Putamen (tissue), 1 donor: ENCODE measurements at places on chromosomes 13 and 19.

DNA sequence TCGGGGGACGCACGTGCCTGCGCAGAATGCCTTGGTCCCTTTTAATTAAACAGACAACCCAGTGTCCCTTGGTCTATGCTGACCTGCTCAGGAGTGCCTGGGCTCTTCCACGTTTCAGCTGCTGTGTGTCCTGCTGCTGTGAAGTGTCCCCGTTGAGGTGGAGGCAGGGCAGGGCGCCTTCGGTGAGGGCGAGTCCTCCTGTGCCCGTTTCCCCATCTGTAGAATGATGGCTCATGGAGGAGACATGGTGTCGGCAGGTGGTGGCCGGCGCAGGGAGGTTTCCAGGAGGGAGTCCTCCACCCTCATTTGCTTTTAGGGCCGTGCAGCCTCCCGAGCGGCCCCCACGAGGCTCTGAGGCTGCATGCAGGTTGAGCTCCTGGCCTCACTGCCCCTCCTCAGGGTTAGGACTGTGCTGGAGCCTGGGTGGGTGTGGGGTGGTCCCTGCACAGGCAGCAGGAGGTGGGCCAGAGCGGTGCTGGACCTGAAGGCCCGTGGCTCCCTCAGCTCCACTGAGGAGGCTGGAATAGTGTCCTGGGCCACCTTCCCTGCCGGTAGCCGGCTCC lies 8.8 kb downstream of the STK11 start:
- no peak for DNase-seq

GRCh38 chr19:3509566-3509989 lies 3.5 kb downstream of the FZR1 start:
- DNase-seq, result no peak

GRCh38 chr19:6041991-6042481 lies 64.1 kb upstream of the RANBP3 start:
- peak; percentile 79 for DNase-seq

DNA sequence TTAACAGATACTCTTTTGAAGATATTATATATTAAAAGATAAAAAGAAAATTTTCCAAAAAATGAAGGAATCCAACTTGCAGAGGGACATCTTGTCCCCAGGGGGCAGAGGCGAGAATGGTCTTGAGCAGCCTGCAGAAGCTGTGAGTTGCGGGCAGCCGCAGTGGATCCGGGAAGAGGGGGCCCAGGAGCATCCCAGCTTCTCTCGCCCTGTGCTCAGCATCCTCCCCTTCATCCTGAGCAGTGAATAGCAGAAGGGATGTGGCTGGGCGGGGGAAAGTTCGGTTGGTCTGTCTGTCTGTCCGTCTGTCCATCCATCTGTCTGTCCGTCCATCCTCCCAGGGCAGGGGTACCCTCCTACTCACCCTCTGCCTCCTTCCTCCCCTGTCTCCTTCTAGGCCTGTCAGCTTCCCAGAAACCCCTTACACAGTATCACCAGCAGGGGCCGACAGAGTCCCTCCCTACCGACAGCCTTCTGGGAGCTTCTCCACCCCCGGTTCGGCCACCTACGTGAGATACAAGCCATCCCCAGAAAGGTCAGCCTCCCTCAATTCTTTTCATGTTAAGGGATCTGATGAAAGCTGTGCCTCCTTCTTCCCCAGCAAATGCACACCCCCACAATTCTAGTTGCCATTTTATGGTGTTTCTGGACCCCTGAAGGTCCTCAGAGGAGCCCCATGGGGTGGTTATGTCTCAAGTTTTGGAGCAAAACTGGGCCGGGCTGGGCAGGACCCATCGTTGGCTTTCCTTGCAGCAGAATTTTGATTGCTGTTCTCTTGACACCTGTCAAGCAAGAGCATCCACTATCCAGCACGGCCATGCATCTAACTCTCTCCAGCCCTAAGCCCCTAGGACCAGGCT lies 81.6 kb downstream of the DPF1 start:
- DNase-seq, result peak; percentile 79

DNA sequence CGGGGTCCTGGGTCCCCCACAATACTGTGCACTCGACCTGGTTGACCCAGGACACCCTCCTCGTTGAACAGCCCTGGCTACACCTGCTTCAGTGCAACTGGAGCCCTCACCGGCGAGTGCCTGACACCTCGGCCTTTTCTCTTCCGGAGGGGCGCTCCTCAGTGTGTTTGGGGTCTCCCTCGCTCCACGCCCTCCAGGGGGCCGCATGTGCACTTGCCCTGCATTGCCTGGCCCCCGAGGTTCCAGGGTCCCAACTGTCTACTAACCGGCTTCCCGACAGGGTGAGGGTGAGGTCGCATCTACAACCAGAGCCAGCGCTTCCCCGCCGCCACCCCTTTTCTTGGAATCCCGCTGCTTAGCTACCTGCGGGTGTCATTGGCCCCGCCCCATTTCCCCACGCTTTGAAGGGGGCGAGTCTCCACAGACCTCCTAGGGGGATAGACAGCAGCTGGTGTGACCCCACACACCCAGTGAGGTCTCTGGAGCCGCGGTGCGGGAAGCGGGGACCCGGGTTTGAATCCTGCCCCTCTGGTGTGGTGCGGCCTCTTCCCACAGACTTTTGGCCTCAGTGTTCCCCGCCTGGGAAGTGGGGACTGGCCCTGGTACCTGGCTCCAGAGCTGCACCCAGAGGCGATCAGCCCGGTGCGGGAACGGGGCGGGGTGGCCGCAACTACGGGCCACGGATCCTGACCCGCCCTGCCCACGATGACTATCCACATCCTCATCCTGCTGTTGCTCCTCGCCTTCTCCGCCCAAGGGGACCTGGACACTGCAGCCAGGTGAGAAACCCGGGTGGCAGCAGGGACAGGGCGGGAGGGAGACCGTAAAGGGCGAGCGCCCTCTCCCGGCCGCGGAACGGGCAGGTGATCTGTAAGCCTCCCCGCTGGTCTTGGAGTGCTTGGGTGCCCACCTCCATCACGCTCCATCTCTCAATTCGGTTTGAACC lies at the start of gene ADM5:
ADM5 (plus strand) TSS at position 462 of the 946 bp plus-strand sequence; CDS start at position 706, 244 bp downstream.
- DNase-seq, result no peak

- DNase-seq, result no peak
Observed at GRCh38 chr19:3563709-3564524, 6.5 kb upstream of the MFSD12 start.

GRCh38 chr13:85277748-85278147 lies 521.5 kb downstream of the SLITRK6 start:
- DNase-seq, result no peak

GRCh38 chr19:2538096-2538757 lies 62.3 kb downstream of the GADD45B start:
- DNase-seq, result no peak
